NCI-H2081 (cell line): ENCODE measurements at places on chromosomes 1 and 21.

GRCh38 chr1:78839704-78840277 is 166.7 kb downstream of the ADGRL4 start:
- peak; percentile 57 for DNase-seq

DNA sequence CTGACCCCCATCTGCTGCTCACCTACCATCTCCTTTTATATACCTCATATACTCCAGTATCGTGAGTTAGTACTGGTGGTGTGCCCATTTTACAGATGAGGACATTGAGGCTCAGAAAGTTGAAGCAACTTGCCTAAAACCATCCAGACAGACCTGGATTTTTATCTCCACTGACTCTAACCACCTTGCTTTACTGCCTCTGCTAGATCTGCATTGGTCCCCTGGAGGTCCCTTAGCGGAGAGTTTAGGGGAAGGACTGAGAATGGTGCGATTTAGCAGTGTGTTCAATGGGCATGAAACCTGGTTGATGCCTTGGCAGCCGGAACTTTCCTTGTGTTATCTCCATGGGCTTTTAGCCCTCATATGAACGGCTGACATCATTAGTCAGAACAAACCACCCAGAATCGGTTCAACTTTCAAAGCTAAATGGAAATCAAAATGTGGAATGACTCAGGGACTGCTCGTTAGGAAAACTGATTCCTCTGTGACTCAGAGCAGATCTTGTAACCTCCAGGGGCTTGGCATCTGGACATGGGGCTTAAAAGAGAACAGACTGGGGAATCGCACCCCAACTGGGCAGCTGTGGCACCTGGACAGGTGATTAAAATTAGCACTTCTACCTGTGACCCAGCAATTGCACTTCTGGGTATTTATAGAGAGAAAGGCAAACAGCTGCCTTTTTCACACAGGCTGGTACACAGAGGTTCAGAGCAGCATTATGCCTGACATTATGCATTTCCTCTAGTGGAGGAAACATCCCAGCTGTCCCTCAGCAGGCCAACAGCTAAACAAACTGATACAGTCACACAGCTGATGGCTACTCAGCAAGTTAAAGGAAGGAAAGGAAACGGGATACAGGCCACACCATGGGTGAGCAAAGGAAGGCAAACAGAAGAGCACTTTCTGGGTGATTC is 25.3 kb downstream of the TMEM51 start:
- peak; percentile 48 for DNase-seq

DNA sequence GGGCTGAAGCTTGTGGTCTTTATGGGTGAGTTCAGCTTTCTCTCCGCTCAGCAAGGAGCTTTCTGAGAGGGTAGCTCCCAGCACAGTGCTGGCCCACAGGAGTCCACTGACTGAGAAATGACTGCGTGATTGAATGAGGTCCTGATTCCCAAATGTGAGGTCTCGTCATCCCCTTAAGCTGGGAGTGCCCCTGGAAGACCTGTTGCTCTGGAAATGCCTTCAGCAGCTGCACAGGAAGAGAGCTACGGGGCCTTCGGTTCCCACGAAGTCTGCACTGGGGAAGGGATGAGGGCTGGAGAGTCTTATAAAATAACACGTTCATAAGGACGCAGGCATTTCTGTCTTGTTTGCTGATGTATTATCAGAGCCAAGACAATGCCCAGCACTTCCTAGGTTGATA is 14.0 kb downstream of the TNNT2 start:
- no peak for DNase-seq

- no peak for DNase-seq
Measured at GRCh38 chr1:2463396-2463795, 12.7 kb upstream of the PLCH2 start.

- DNase-seq = no peak
Measured at GRCh38 chr1:204821476-204821875, 49.2 kb upstream of the NFASC start.

GRCh38 chr1:185668013-185668412 is 66.2 kb upstream of the HMCN1 start:
- DNase-seq = no peak

DNA sequence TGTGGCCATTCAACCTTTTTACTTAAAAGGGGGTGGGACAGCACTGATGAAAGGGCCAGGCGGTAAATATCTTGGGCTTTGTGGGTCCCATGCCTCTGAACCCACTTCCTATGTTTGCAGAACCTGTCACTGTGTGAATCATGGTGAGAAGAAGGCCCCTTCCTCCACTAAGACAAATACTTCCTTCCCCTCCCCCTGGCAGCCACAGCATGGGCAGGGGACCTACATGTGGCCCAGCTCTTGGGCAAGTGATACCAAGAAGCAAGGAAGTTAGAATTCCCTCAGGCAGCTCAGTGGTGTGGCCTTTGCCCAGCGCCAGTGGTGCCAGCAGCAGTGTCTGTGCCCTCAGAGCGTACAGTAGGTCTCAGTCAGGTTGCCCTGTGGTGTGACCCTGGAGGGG is 168.6 kb downstream of the TRIM33 start:
- DNase-seq = no peak

- DNase-seq = no peak
Measured at GRCh38 chr21:25995278-25995677, 175.3 kb downstream of the APP start.

- DNase-seq = no peak
Measured at GRCh38 chr1:248804771-248805681, 20.7 kb downstream of the SH3BP5L start.

GRCh38 chr21:16084776-16085364 is 355.1 kb downstream of the USP25 start:
- DNase-seq = no peak

GRCh38 chr1:110798691-110799256 is 74.2 kb upstream of the CD53 start:
- DNase-seq = no peak

- no peak for DNase-seq
Measured at GRCh38 chr1:245971711-245972085, 535.4 kb downstream of the SMYD3 start.

GRCh38 chr1:177959811-177960515 is 9.9 kb downstream of the SEC16B start:
- no peak for DNase-seq

DNA sequence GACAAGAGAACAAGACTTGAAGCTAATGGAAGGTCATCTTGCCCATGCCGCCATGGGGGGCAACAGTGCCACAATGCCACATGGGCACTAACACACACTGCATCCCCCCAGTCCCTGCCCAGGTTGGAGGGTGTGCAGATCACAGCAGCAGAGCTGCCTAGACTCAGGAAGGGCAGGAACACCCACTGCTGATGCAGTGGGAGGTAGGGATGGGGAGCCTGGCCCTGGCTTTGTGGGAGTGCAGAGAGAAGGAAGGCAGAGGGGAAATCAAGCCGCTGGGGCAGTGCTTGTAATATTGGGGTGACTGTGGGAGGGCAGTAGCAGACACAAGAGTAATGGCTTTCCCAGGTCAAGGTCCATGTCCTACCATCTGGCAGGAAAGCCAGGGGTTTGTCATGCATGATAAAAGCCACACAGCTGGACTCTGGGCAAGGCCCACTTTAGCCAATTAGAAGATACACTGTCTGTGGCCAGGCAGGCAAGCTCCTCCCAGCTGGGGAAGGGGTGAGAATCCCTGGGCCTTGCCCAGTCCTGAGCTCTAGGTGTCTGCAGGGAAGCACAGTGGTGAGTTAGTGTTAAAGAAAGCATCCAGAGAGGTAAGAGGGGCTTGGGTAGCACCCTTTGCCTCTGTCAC is 25.4 kb upstream of the MEF2D start:
- DNase-seq = no peak

GRCh38 chr21:34205811-34206571 is 132.6 kb downstream of the MRPS6 start:
- peak; percentile 76 for DNase-seq

DNA sequence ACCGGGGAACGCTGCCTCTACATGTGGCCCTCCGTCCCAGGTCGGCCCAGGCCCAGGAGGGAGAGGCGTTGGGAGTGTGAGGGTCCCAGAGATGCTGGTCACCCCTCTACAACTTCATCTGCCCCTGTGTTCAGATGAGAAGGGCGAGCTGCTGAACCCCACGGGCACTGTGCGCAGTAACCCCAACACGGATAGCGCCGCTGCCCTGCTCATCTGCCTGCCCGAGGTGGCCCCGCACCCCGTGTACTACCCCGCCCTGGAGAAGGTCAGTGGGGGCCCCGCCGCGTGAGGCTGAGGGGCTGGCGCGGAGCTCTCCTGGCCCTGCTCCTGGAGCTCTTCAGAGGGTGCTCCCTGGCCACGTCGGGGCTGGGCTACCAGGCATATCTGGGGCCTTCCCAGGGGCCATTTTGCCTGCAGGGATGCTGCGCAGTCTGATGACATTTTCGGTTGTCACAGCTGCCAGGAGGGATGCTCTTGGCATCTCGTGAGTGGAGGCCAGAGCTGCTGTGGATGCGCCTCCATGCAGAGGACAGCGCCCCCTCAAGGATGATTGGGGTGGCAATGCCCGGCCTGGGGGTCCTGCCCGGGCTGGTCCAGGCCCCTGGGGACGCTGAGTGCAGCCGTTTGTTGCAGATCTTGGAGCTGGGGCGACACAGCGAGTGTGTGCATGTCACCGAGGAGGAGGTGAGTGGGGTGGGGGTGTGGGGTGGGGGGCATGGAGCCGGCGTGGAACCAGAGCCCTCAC is 68.6 kb downstream of the PIK3CD start:
- DNase-seq = no peak

GRCh38 chr1:201153474-201154388 is 543 bp downstream of the TMEM9 start:
- peak; percentile 59 for DNase-seq

DNA sequence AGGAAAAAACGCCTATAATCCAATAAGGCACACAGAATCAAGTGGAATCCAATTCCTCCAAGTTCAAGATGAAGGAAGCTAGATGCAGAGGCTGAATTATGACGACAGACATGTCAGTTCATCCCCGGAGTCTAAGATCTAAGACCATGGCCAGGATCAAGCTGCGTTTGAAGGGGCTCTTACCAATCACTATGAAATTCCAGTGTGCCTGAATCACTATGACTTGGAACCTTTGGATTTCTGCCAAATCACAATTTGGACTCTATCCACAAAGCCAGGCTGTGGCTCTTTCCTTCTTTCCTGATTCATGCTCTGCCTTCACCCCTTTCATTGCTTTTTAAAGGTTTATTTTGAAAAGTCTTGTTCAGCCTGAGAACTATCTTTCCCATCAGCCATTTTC is 17.1 kb downstream of the OLIG2 start:
- DNase-seq = no peak

DNA sequence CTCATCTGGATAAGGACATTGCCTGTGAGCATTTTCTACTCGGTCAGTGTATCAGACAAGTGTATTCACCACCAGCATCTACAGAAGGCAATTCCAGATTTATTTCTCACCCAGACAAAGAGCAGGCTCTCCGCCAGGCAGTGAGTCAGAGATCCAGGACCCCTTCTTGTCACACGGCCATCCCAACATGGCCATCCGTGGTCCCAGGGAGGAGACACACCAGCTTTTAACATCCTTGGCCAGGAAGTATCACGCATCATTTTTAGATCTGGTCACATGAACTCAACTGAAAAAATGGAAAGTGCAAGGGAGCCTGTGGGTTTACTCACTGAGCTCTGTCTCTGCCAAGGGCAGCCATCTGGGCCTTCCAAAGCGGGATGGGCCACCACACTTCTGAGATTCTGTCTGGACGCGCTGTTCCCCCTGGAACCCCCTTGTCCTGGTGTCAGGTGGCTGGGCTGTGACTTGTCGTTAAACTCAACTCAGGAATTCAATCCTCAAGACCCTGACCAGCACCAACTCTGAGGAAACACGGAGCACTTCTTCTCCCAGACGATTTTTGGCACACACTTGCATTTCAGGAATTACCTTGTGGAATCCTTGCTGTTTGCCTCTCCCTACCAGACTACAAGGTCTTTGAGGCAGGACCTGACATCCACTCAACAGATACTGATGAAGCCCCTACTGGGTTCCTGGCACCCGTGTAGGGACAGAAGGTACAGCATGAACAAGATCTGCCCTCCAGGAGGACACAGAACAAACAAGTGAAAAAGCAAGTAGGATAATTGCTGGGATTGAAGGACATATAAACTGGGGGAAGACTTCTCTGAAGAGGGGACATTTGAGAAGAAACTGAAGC is 21.6 kb upstream of the CCSAP start:
- DNase-seq = no peak

DNA sequence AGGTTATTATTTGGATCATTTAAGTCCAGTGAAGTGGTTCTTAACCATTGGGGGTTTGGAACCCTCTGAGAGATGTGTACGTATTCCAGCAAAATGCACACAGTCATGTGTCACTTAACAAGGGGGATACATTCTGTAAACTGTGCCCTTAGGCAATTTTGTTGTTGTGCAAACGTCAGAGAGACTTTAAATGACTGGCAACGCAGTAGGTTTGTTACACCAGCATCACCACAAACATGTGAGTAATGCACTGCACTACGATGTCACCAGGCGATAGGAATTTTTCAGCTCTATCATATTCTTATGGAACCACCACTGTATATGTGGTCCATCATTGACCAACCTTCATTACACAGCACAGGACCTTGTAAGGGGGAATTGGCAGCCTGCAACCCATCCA is 11.9 kb downstream of the AHCYL1 start:
- DNase-seq = no peak

GRCh38 chr1:206469933-206470691 is at the start of gene IKBKE:
IKBKE (plus strand) TSS chr1:206470476; CDS start chr1:206473228, 2,752 bp downstream.
- DNase-seq = no peak

- DNase-seq = no peak
Measured at GRCh38 chr1:186977266-186977957, 148.7 kb downstream of the PLA2G4A start.

GRCh38 chr1:226903819-226904716 is 33.7 kb downstream of the PSEN2 start:
- DNase-seq = no peak

- DNase-seq = no peak
Measured at GRCh38 chr21:44579833-44580144, 615 bp downstream of the KRTAP10-5 start.

DNA sequence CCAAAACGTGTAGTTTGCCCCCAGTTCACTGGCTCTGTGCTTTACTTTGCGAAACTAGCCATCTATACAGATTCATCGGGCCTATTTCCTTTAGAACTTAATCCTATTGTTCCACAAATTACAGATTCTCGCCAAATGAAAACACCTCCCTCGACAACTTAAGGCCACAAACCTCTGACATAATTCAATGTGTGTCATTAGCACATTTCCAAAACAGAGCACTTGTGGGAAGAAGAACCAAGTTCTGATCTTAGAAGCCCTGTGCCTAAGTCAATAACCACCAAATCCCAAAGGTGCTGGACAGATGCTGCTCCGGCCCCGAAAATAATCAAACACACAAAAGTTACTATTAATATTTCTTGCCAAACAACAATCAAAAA is 93.9 kb downstream of the SLC45A1 start:
- no peak for DNase-seq

DNA sequence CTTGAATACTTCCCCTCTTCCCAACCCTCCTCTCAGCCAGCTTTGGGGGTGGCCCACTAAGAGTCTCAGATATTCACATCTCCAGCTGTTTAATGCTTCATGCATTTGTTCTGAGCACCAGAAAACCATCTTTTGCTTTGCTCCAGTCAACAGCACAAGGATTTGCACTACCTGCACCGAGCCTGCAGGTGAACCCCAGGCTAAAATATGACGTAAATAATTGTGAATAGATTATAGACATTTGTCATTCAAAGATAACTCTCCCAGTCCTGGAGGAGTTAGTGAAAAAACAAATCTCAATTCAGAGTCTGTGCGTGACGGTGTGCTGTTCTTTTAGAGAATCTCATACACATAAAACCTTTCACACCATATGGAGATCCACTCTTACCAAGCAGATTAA is 7.4 kb downstream of the CD247 start:
- DNase-seq = no peak

GRCh38 chr1:212305342-212305741 is 20.1 kb downstream of the PPP2R5A start:
- no peak for DNase-seq
